Activated CD4-positive, alpha-beta T cell treated with anti-CD3 and anti-CD28 coated beads, Interleukin-2, amount 10 ng/mL, durations not matched to agents 7 days and 5 days (primary cell): ENCODE measurements at places on chromosomes 11 and 22. TPM values are rescaled to one million over a fixed set of nuclear protein-coding genes. Genes with fewer than 3 reads are reported as not detected.

DNA sequence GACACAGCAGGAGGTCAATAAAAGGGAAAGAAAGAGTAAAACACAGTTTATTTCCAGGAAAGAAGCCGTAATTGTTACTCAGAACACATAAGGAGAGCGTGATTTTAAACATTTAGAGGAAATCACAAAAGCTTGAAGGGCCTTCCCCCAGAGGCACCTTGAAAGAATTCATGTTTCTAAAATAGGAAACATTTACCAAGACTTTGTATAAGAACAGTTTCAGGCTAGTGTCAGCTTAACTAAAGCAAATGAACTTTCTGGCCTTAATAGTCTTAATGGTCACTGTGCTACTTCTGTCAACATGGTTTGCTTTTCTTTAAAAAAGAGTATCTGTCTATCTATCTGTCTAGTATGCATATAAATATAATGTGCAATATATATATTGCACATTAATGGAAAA is 208.8 kb downstream of the CNTN5 start:
- no peak for DNase-seq
- H3K4me3 ChIP-seq: no peak overlapping the region
- H3K4me1 ChIP-seq: no peaks in the 10 kb centered on the region
- H3K27me3 ChIP-seq: no peaks in the 10 kb centered on the region
- no peaks in the 10 kb centered on the region for H3K36me3 ChIP-seq

GRCh38 chr11:17145972-17146371 is 61.8 kb downstream of the PIK3C2A start:
- peaks cover 3% of the 10 kb centered on the region for H3K4me1 ChIP-seq
- no peaks in the 10 kb centered on the region for H3K27me3 ChIP-seq
- no peak overlapping the region for H3K27ac ChIP-seq
- H3K36me3 ChIP-seq: peaks cover 27% of the 10 kb centered on the region
- H3K4me3 ChIP-seq: no peak overlapping the region

DNA sequence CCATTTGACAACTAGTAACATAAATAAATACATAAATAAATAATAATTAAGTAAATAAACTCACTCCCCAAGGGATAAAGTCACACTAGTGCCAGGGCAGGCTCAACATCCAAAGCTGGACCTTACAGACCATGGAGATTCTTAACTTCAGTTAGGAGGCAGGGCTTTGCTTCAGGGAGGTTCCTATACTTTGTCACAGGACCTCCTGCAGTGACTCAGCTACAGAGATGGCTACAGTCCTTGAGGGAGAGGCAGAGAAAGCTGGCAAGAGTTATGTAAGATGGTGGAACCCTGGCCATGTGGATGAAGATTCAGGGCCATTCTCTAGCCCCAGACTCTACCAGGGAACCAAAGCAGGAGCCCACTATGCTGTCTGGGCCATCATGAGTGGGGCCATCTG is 74.1 kb upstream of the CADM1 start:
- H3K27ac ChIP-seq: no peak overlapping the region
- no peak overlapping the region for H3K4me3 ChIP-seq
- no peaks in the 10 kb centered on the region for H3K27me3 ChIP-seq
- H3K36me3 ChIP-seq: no peaks in the 10 kb centered on the region

DNA sequence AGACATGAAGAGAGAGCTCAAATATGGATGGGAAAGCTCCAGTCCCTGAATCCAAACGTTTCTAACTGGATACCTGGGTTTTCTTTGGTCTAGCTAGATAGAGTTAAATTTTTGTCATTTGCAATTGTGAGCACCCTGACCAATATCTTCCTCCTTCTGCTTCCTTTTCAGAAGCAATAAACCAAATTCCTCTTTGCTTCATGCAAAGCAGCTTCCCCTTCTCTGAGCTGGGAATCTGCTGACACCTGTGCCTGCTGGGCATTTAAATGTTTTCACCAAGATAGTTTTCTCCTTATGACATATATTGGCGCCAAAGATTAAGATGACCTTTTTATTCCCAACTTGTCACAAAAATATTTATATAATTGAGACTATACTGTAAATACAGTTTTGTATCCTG is 27.9 kb upstream of the PAK1 start:
- no peaks in the 10 kb centered on the region for H3K36me3 ChIP-seq
- no peaks in the 10 kb centered on the region for H3K4me1 ChIP-seq
- H3K4me3 ChIP-seq: no peak overlapping the region
- H3K27ac ChIP-seq: no peak overlapping the region
- H3K27me3 ChIP-seq: peaks cover 15% of the 10 kb centered on the region

The MB gene
- not detected for total RNA-seq

DNA sequence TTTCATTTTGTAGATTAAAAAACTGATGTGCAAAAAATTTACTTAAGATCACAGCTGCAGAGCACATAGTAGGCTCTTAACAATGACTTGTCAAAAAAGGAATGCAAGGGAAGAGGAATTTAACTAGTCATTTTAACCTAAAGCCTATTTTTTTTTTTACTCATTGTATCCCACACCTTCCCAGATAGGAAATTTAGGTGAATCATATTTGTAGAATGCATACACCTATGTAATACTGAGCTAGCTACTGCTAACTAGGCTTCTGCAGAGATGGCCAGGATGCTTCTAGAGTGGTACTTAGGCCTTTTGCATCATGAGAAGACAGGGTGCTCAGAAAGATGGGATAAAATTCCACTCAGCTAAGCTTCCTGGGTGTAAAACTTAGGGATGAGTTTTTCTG is 387.3 kb downstream of the AASDHPPT start:
- DNase-seq: no peak
- H3K4me3 ChIP-seq: no peak overlapping the region
- H3K27ac ChIP-seq: no peak overlapping the region
- no peaks in the 10 kb centered on the region for H3K36me3 ChIP-seq
- no peaks in the 10 kb centered on the region for H3K4me1 ChIP-seq

The POLR2L gene
- total RNA-seq: 96.0 TPM

- no peaks in the 10 kb centered on the region for H3K4me1 ChIP-seq
- DNase-seq: no peak
- no peak overlapping the region for H3K27ac ChIP-seq
- H3K4me3 ChIP-seq: no peak overlapping the region
Observed at GRCh38 chr11:130029137-130029536, 26.5 kb upstream of the PRDM10 start.

The ANO9 gene
- total RNA-seq: 88.2 TPM

DNA sequence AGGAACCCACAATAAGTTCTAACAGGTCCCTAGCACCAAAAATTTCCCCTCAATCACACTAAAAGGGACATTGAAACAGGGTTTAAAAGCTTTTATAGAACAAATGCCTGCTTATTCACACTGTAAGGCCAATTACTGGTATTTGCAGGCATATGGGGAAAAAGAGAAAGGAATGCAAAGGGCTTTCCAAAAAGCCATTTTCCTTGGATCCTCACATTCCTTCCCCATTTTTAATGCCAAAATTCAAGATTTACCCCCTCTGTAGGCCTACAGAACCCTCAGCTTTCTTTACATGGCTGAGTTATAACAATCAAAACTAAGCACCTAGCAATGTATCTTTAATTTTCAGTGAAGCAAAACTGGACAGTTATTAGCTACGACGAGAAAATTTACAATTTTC is 102.0 kb downstream of the SBF2 start:
- H3K36me3 ChIP-seq: no peaks in the 10 kb centered on the region
- no peak overlapping the region for H3K27ac ChIP-seq
- no peaks in the 10 kb centered on the region for H3K27me3 ChIP-seq
- DNase-seq: no peak
- no peak overlapping the region for H3K4me3 ChIP-seq

The RIBC2 gene
- 7.0 TPM for total RNA-seq

GRCh38 chr22:49040754-49041467 is 786.8 kb downstream of the BRD1 start:
- no peak overlapping the region for H3K27ac ChIP-seq
- DNase-seq: no peak
- no peaks in the 10 kb centered on the region for H3K4me1 ChIP-seq
- H3K4me3 ChIP-seq: no peak overlapping the region
